ENCODE measurements at places on chromosomes 2 and 18. TPM values are rescaled to one million over a fixed set of nuclear protein-coding genes. Genes with fewer than 3 reads are reported as not detected.

DNA sequence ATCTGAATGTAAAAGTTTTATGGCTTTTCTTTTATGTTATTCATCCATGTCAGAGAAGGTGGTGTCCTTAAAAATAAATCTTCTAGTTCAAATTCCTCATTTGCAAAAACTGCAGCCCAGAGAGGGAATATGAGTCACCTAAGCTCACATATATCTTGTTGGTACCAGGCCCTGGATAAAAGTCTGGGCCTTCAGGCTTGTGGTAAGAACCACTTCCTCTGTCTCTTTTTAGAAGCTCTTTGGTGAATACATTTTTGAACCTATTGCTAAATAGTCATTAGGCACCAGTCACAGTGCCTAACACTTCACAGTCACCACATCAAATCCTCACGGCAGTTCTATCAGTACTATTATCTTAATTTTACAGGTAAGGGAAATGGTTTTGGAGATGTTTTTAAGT lies 199.2 kb downstream of the KCNS3 start:
- peak; percentile 90 for DNase-seq

The CRYBA2 gene
- not detected for total RNA-seq

The SERPINB3 gene
- total RNA-seq, result not detected

GRCh38 chr18:77071711-77072292 lies 60.8 kb downstream of the MBP start:
- peak; percentile 92 for DNase-seq

DNA sequence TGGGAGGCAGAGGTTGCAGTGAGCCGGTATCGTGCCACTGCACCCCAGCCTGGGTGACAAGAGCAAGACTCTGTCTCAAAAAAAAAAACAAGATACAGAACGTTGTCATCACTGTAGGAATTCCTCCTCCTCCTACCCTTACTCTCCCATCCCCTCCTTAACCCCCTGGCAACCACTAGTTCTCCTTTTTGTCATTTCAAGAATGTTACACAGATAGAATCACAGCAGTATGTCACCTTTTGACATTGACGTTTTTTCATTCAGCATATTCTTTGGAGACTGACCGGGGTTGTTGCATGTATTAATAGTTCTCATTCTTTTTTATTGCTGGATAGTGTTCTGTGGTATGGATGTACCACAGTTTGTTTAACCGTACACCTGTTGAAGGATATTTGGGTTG lies 32.4 kb downstream of the TTLL4 start:
- no peak for DNase-seq

DNA sequence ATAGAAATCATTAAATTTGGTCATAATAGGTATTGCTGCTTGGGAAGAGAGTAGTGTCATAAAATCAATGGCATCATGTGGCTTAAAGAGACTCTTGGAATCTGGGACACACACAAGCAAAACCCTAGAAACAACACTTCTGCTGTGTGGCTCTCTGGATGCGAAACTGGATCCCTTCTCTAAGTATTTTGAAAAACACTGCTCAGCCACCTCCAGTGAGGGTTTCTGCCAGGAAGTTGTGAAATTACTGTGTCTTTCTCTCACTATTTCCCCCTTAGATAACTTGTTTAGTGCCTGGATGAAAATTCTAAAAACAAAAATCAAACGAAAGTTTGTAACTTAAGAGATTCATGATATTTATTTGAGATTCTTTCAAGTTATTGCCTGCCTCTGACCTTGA lies 163.8 kb downstream of the RHBDD1 start:
- DNase-seq, result no peak

The CNTNAP5 gene
- not detected for total RNA-seq

The SRD5A2 gene
- total RNA-seq, result not detected

DNA sequence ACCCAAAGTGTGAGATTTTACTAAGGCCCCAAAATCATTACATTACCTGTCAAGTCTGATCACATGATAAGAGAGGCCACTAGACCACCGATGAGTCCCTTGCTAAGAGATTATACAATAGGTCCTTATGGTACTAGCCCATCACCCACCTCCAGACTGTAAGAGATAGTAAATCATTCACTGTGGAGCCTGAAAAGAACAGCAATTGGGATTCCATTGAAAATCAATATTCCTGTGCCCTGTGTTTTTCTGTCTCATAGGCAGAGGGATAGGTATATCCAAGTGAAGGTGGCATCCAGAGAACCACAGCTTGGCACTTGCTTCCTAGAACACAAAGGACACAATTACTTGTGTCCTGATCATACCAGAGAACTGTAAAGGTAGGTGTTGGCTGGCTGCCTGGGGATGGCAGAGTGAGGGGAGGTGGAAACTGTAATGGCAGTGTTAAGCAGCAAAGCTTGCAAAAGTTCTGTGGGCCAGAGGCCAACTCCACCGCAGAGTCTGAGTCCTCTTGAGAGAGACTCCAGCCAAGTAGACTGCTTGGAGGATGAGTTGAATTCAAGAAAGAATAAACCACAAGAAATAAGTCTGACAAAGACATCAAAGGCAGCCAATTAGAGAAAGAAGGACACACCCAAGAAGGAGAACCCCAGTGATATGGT lies 102.0 kb upstream of the PIEZO2 start:
- no peak for DNase-seq

The GTF2A1L gene
- 0.19 TPM for total RNA-seq
